LNCaP clone FGC (cell line): ENCODE measurements at places on chromosomes 2 and 18.

- DNase-seq: no peak
Observed at GRCh38 chr18:73201940-73202339, 334.2 kb upstream of the NETO1 start.

GRCh38 chr2:55047677-55048299, 2.5 kb downstream of the RTN4 start:
- DNase-seq: no peak

- DNase-seq: no peak
Observed at GRCh38 chr2:45860136-45861121, 209.0 kb downstream of the PRKCE start.

DNA sequence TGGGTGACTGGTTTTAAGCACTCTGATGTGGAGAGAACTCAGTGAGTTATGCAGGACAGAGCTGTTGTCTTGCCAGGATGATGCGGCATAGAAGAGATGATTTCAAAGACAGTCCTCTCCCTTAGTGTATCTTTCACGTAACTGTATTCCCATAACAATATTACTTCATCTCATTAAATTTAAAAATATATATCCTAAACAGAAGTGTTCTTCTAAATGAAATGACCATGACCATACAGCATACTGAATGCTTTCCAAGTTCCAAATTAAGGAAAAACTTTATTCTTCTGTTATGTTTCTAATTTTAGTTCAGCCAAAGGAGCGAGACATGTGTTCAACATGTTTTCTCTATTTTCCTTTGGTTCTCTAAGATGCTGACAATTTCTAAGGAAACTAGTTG, 600.1 kb upstream of the FSHR start:
- no peak for DNase-seq

DNA sequence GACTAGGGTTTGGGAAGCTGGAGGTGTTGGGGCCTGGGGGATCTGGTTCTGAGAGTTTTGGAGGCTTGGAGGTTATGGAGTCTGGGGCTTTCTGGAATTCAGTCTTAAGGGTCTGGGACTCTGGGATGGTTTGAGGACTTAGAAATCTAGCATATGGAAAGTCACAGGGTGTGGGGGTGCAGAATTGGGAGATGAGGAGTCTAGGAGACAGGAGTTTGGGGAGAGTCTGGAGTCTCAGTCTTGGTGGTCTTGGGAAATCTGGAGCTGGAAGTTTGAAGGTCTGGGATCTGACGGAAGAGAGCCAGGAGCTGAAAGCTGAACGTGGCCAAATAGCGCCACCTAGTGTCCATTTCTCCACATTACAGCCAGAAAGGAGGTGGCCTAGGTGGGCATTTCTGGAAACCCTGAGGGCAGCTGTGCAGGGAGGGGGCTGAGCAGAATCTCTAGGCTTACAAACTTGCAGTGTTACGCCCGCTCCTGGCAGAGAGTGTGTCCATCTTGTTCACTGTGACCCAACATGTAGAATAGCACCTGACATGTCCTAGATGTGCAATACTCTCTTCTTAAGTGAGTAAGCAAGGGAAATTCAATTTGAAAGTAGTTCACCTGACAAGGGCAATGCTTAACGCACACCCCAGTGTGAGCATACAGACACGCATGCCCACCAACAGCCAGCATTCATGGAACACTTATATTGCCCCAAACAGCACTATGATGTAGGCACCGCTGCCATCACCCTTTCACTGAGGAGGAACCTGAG, 204.8 kb downstream of the TFCP2L1 start:
- DNase-seq: no peak

DNA sequence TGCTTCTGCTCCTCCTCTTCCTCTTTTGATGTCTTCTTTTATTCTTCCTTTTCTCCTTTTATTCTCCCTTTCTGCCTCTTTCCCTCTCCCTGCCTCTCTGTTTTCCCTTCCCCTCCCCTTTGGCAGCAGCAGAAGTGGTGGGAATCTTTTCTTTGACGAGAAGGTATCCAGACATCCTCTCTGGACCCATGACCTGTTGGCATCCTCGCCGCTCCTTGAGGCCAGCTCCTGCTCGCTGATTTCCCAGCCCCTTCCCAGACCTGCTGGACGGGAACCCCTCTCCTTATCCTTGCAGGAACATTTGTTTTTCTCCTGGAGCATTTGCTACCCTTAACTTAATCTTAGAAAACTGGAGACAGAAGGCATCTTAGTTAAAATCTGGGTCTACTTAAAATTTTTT, 130.5 kb downstream of the LPIN1 start:
- no peak for DNase-seq
